Activated CD8-positive, alpha-beta T cell treated with anti-CD3 and anti-CD28 coated beads, Interleukin-2, amount 10 ng/mL, durations not matched to agents 7 days and 5 days (primary cell): ENCODE measurements at places on chromosomes 5 and 9.

- peaks cover 6% of the 10 kb centered on the region for H3K27me3 ChIP-seq
- H3K4me3 ChIP-seq, result no peak overlapping the region
- DNase-seq, result no peak
- H3K27ac ChIP-seq, result no peak overlapping the region
- H3K36me3 ChIP-seq, result no peaks in the 10 kb centered on the region
- no peaks in the 10 kb centered on the region for H3K4me1 ChIP-seq
Observed at GRCh38 chr5:122942164-122942914, 94.2 kb downstream of the PPIC start.

GRCh38 chr5:116032991-116033390 is 719 bp downstream of the ARL14EPL start:
- H3K36me3 ChIP-seq, result no peaks in the 10 kb centered on the region
- peaks cover 18% of the 10 kb centered on the region for H3K4me1 ChIP-seq
- no peak for DNase-seq
- peaks cover 8% of the 10 kb centered on the region for H3K27me3 ChIP-seq

- DNase-seq, result no peak
- no peaks in the 10 kb centered on the region for H3K36me3 ChIP-seq
- no peaks in the 10 kb centered on the region for H3K27me3 ChIP-seq
Observed at GRCh38 chr5:58016877-58017276, 443.0 kb downstream of the PLK2 start.

DNA sequence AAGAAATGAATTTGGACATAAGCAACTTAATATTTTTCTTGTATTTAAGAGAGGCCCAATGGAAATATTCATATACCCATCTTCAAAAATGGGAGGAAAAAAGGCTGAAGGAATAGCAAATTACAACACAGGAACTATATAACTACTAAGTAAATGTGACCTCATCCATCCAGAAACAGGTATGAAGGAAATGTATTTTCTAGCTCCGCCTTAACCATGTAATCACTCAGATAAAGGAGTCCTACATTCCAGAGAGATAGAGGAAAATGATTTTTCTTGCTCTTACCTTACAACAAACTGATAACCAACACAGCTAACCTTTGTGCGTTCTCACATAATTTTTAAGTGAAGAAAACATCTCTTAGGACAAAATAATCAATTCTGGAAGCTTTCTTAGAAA is 96.5 kb downstream of the NR6A1 start:
- no peak overlapping the region for H3K4me3 ChIP-seq
- peaks cover 14% of the 10 kb centered on the region for H3K27me3 ChIP-seq
- H3K27ac ChIP-seq, result no peak overlapping the region
- H3K36me3 ChIP-seq, result no peaks in the 10 kb centered on the region
- DNase-seq, result no peak

DNA sequence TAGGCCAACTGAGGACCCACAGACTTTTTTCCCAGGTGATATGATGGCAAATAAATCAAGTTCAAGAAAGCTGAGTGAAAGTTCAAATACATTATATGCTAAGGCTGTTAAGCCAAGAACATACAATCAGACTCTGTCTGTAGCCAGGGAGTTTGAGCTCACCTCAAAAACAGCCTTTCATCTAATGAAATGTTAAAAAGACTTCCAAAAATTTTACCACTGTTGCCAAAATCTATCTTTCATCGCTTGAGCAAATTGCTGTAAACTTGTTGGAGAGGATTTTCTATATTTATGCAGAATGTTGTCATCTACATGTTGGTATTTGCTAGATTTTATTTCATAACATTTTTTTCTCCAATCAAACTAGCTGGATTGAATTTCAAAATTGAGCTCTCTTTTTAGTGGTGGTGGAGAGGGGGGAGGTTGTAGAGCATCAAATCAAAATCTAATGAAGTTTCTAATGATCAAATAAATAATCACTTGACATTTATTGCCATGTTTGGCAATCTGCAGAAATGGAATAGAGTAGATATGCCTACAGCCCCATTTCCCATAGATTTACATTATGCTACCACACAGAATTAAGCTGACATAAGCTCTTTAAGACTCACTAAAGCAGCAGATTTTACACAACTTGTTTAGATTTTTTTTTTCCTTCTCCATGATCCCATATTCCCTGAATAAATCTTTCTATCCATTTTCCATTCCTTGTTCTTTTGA is 828.9 kb upstream of the ZNF608 start:
- no peaks in the 10 kb centered on the region for H3K36me3 ChIP-seq
- no peak overlapping the region for H3K4me3 ChIP-seq
- no peak overlapping the region for H3K27ac ChIP-seq
- H3K4me1 ChIP-seq, result no peaks in the 10 kb centered on the region

DNA sequence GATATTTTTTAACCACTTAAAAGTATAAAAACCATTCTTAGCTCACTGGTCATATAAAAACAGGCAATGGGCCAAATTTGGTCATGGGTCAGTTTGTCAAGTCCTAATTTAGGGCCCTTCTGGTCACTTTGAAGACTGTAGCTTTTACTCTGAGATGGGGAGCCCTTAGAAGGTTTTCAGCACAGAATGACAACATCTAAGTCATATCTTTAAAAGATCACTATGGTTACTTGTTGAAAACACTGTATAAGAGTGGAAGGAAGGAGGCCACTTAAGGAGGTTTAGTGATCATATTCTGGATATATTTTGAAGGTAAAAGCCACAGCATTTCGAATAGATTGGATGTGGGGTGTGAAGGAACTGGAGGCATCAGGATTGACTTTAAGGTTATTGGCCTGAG is 76.7 kb downstream of the STRBP start:
- DNase-seq, result no peak
- H3K36me3 ChIP-seq, result peaks cover 3% of the 10 kb centered on the region
- no peaks in the 10 kb centered on the region for H3K27me3 ChIP-seq
- H3K4me1 ChIP-seq, result no peaks in the 10 kb centered on the region
- no peak overlapping the region for H3K4me3 ChIP-seq

DNA sequence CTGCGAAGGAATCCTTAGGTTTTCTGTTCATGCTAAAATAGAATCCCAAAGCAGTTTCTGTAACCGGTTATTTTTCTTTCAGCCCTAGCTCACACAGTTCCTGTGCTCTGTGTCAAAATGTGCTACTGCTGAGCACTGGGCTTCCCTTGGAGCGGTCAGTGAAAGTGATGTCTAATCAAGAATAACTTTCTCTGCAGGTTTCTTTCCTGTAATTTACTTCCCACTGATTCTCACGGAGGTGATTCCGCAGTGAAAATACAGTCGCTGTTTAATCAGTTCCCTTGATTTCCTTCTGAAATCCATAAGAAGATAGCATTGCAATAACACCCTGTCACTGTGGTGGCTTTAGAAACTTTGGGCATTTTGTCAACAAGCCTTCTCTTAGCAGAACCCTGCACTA is 112.0 kb upstream of the ISL1 start:
- H3K36me3 ChIP-seq, result no peaks in the 10 kb centered on the region
- no peaks in the 10 kb centered on the region for H3K27me3 ChIP-seq
- H3K4me1 ChIP-seq, result no peaks in the 10 kb centered on the region
- H3K27ac ChIP-seq, result no peak overlapping the region

- H3K27me3 ChIP-seq, result no peaks in the 10 kb centered on the region
- H3K4me3 ChIP-seq, result no peak overlapping the region
- no peaks in the 10 kb centered on the region for H3K4me1 ChIP-seq
Observed at GRCh38 chr5:28110781-28111180, 1072.4 kb upstream of the CDH9 start.
